MM.1S (cell line): ENCODE measurements at places on chromosomes 3 and 15.

DNA sequence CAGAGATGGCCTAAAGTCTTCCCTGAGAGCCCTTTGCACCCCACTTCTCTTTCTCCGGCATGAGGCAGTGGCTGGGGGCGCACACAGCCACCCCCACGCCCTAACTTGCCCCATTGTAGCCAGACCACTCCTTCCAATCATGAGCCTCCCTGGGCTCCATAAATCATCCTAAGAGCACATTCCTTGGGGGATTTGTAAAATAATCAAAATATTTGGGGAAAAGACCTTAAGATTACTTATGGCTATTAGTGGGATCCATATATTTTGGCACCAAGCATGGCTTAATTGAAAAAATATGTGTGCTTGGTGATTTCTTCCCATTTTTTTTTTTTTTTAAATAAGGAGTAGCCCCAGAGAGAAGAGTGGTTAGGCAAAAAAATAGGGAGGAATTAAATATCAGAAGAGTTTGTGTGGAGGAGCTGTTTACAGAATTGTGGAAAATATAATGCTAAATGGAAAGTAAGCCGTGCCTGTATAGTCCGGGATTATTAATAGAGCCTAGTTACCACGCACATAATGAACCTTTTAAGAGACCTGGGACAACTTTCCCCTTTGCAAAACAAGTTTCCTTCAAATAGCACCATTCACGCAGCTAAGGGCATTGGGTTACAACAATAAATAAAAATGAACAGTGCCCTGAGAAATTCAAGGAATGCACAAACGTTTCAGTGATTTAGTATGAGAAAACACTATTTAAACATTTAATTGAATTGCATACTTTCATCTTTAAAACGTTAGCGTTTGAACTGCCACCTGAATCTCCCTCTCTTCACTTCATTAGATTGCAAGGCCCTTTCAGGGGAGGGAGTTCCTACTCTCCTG lies 46.1 kb downstream of the SMAD6 start:
- no peak overlapping the region for H3K4me3 ChIP-seq
- H3K4me1 ChIP-seq: no peaks in the 10 kb centered on the region

GRCh38 chr3:184239221-184239620 lies 9.5 kb downstream of the ALG3 start:
- no peak for DNase-seq
- 0 out of 2 replicates have a peak, but pooled peaks cover 11% of the 10 kb centered on the region for H3K36me3 ChIP-seq
- peaks cover 13% of the 10 kb centered on the region for H3K27me3 ChIP-seq
- no peaks in the 10 kb centered on the region for H3K4me1 ChIP-seq
- no peak overlapping the region for H3K27ac ChIP-seq

DNA sequence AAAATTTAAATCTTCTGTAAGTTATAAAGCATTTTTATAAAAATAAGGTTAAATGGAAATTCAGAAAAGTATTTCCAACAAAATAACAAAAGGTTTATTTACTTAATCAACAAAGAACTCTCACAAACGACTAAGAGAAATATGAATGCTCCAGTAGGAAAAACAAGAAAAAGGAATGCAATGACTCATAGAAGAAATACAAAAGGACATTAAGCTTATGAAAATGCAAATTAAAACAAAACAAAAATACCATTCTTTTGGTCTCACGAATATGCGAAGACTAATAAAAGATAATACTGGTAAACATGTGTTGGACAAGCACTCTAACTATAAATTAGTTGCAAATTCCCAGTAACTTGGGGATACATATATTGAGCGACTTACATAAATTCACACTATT lies 17.5 kb upstream of the TBC1D5 start:
- no peaks in the 10 kb centered on the region; the same call in 1 of the 2 replicates for H3K27me3 ChIP-seq
- H3K4me3 ChIP-seq: no peak overlapping the region
- H3K36me3 ChIP-seq: no peaks in the 10 kb centered on the region

DNA sequence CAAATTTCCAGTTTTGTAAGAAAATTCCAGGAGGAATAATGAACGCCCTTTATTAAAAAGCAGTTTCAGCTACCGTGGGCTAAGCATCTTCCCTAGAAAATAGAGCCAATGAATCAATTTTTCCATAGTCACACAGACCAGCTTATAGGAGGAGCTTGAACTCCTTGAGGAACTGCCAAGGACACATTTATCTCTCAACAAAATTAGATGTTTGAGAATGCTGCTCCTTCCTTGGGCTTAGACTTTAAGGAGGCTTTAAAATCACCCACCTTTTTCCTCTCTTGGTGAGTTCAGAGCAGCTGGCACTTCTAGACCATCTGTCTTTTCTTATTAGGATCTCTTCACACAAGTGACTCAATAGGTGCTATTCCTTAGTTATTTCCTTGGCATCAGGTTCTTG lies 588.0 kb downstream of the SQOR start:
- no peaks in the 10 kb centered on the region for H3K4me1 ChIP-seq
- no peak for DNase-seq
- H3K27me3 ChIP-seq: no peaks in the 10 kb centered on the region
- no peak overlapping the region for H3K27ac ChIP-seq

- H3K4me1 ChIP-seq: no peaks in the 10 kb centered on the region
- H3K36me3 ChIP-seq: no peaks in the 10 kb centered on the region
- no peak overlapping the region for H3K4me3 ChIP-seq
These were observed 4.6 kb upstream of the VGLL3 start for GRCh38 chr3:86995537-86995936.

- no peak for DNase-seq
- H3K4me1 ChIP-seq: no peaks in the 10 kb centered on the region
- H3K27ac ChIP-seq: no peak overlapping the region
- no peak overlapping the region for H3K4me3 ChIP-seq
These were observed 626.0 kb downstream of the EDEM1 start for GRCh38 chr3:5813521-5813920.

- H3K27me3 ChIP-seq: no peaks in the 10 kb centered on the region
- H3K27ac ChIP-seq: no peak overlapping the region
- no peak overlapping the region for H3K4me3 ChIP-seq
These were observed 39.6 kb downstream of the DAPK2 start for GRCh38 chr15:64006642-64007041.

GRCh38 chr3:117495620-117496019 lies 786.0 kb downstream of the TUSC7 start:
- DNase-seq: no peak
- H3K27me3 ChIP-seq: no peaks in the 10 kb centered on the region
- H3K4me1 ChIP-seq: no peaks in the 10 kb centered on the region
- H3K27ac ChIP-seq: no peak overlapping the region

DNA sequence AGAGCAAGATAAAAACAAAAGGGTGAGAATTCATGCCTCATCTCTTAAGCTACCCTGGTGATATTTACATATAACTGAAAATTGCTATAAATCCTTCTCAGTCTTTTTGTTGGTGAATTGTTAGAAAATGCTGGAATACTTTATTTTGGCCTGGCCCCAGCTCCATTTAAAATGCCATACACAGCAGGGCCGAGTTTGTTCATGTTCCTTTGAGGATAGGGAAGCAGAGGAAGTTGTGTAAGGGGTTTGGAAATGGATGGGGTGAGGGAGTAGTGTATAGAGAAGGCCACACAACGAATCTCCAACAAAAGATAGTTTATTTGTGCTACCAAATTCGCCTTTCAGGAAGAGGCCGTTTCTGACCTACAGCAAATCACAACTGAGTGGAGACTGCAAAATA lies 78.6 kb upstream of the ADAMTS9 start:
- H3K27ac ChIP-seq: no peak overlapping the region
- H3K36me3 ChIP-seq: no peaks in the 10 kb centered on the region
- no peak for DNase-seq
- no peak overlapping the region for H3K4me3 ChIP-seq

- H3K36me3 ChIP-seq: no peaks in the 10 kb centered on the region
- DNase-seq: no peak
- H3K4me1 ChIP-seq: peaks cover 4% of the 10 kb centered on the region
- no peaks in the 10 kb centered on the region for H3K27me3 ChIP-seq
These were observed 4.6 kb downstream of the MCCC1 start for GRCh38 chr3:183094711-183095110.

- no peak for DNase-seq
- no peaks in the 10 kb centered on the region for H3K4me1 ChIP-seq
- no peak overlapping the region for H3K4me3 ChIP-seq
- no peaks in the 10 kb centered on the region for H3K27me3 ChIP-seq
These were observed 79.9 kb upstream of the ONECUT1 start for GRCh38 chr15:52870015-52870414.

- H3K4me1 ChIP-seq: no peaks in the 10 kb centered on the region
- no peaks in the 10 kb centered on the region for H3K27me3 ChIP-seq
- H3K36me3 ChIP-seq: no peaks in the 10 kb centered on the region
- H3K27ac ChIP-seq: no peak overlapping the region
These were observed 25.6 kb upstream of the NR2E3 start for GRCh38 chr15:71784719-71785118.

DNA sequence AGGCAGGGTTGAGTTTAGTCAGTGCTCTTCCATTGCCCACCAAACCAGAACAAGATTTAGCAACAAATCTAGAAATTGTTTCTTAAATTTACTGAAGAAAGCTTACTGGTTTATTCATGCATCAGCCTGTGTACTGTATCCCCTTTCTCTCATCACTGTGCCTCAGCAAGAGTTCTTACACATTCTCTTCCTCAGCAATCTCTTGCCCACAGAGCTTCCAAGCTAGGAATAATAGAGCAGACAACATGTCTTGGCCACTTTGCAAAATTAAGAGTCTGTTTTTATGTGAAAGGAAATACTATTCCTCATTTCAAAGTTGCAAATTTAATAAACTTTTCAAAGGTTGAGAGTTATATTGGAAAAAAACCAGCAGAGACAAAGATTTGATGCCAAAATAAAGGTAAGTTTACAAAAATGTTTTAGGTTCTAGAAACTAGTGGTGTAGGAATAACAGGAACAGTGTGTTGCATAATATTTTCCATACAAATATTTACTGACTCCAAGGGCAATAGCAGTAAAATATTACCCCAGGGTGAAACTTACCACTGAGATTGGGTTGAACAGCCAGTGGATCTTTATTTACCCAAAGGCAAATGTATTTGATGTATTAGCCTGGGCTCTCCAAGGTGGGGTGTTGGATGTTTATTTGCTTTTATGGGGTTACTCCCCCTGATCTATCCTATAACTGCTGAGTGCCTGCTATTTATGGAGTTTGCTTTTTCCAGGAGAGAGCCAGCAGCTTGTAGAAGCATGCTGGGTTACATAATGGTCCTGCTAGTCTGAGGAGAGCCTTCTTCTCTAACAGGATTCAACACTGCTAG lies 276.7 kb downstream of the ADAMTSL3 start:
- no peak for DNase-seq
- no peaks in the 10 kb centered on the region for H3K36me3 ChIP-seq
- no peak overlapping the region for H3K4me3 ChIP-seq
- H3K27me3 ChIP-seq: no peaks in the 10 kb centered on the region
- H3K4me1 ChIP-seq: peaks cover 25% of the 10 kb centered on the region

GRCh38 chr3:156725682-156726081 lies 51.3 kb downstream of the TIPARP start:
- 0 out of 2 replicates have a peak, but pooled peaks cover 6% of the 10 kb centered on the region for H3K4me1 ChIP-seq
- H3K27me3 ChIP-seq: no peaks in the 10 kb centered on the region
- DNase-seq: no peak
- H3K27ac ChIP-seq: no peak overlapping the region
- no peaks in the 10 kb centered on the region for H3K36me3 ChIP-seq
- no peak overlapping the region for H3K4me3 ChIP-seq

DNA sequence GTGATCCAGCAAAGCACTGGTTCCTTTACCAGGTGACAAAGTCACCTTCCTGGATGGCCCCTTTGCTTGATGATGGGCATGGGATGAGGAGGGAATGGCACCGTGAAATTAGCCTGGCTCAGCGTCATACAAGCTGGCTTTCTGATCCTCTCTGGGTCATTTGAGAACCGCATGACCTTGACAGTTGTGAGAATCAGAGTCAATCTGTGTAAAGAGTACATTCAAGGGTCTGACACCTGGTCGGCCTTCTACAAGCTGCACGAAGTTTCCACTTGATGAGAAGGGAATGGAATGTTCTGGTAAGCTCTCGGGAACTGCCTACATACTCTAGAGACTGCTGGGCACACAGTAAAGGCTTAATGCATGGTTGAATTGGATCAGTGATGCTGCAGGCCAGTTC lies 319.8 kb upstream of the TLE3 start:
- no peak overlapping the region for H3K27ac ChIP-seq
- 0 out of 2 replicates have a peak, but pooled peaks cover 12% of the 10 kb centered on the region for H3K4me1 ChIP-seq
- H3K4me3 ChIP-seq: no peak overlapping the region
- no peaks in the 10 kb centered on the region for H3K27me3 ChIP-seq
- DNase-seq: no peak

DNA sequence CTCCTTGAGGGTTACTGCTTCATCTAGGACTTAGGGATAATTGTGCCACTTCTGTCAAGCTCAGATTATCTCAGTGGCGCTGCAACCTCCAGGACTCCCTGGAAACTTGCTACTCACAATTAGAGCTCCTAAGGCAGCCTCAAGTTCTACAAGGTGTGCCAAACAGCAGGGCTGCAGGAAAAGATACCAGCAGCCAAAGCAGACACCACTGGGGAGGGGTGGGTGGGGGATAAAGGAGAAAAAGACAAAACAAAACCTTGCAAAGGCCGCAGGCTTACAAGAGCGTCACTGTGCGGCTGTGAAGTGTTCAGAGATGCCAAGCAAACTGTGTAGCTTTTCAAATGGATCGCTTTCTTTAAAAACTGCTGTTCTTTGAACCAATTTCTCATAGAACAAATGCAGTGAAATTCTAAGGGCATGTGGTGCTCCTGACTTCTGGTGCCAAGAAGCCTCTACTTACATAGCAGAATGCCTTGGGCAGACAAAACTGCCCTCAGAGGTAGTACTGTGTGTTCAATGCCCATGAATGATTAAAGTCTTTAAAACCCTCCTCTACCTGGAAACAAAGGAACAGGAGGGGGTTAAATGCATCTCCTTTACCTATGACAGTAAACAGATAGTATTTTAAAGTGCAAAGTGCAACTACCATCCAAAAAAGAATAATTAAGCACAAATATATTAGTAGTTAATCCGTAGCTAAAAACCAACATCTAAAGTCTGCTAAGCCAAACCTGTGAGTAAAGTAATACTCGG lies 353.4 kb downstream of the FOXP1 start:
- no peaks in the 10 kb centered on the region for H3K36me3 ChIP-seq
- DNase-seq: no peak
- no peaks in the 10 kb centered on the region for H3K4me1 ChIP-seq
- H3K27ac ChIP-seq: no peak overlapping the region
- H3K4me3 ChIP-seq: no peak overlapping the region

DNA sequence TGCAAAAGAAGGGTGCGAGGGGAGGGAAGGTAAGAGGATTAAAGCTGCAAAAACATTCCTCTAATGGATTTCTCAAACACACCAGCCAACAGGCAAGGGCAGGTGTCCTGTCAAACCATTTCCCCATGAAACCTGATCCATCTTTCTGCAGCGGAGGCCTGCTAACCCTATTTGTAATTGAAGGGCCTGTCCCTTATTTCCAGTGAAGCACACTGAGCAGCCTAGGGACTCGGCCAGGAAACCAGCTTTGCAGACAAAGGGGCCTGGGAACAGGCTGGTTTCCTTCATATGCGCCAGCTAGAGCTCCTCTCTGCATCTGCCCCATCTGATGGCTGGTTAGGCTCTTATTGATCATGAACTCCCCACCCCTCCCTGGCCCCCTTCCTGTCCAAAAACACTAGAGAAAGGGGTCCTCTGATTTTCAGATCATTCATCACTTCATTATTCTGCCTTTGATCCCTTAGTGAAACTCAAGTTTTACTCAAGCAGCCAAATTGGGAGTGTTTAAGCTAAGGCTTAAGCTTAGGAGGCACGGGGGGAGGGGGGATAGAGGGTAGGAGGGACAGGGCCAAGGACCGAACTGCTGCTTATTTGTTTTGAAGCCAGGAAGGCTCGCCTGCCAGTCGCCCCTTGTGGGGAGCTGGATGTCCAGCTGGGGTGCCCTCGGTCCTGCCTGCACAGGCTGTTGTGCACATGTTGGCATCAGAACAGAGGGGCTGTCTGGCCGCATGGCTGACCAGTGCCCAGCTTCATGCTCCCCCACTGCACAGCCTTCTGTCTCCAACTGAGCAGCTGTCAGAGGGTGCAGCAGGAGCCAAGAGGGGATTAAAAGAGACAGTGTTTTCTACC lies 53.1 kb downstream of the BOC start:
- no peaks in the 10 kb centered on the region for H3K4me1 ChIP-seq
- H3K4me3 ChIP-seq: no peak overlapping the region
- H3K36me3 ChIP-seq: no peaks in the 10 kb centered on the region
- no peak for DNase-seq
- H3K27me3 ChIP-seq: no peaks in the 10 kb centered on the region
